Tibial artery (tissue), 4 donors: ENCODE measurements at places on chromosomes 4 and X.

DNA sequence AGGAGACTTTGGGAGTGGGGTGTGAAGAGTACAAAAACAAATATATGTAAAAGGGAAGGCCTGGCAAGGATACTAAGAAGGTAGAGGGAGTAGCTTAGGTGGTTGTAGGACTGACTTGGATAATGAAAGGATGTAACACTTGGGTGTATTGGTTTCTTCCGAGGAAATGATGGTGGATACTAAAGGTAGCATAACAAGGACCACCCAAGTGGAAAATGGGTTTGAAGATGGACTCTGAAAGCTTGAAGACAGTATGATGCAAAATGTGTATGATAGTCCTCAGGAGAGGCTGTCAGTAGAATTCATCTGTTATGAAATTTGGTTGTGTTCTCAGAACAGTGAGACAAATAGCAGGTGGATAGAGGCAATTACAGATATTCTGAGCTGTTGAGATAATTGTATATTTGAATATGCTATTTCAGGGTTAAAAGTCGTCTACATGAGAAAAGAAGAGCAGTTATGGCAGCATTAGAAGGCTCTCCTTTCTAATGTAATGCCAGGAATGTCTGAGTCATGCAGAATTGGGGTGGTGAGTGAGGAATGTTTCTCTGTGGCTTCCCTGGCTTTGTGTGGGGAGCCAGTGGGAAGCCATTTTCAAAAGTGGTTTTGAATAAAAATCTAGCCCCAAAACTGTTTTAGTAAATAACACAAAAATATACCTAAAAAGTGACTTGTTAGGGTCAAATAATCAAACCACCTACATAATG, 75.6 kb downstream of the FHIP1A start:
- DNase-seq, result no peak
- no peaks in the 10 kb centered on the region for H3K27me3 ChIP-seq
- H3K36me3 ChIP-seq, result no peaks in the 10 kb centered on the region
- no peaks in the 10 kb centered on the region for H3K4me1 ChIP-seq
- no peak overlapping the region for H3K27ac ChIP-seq

DNA sequence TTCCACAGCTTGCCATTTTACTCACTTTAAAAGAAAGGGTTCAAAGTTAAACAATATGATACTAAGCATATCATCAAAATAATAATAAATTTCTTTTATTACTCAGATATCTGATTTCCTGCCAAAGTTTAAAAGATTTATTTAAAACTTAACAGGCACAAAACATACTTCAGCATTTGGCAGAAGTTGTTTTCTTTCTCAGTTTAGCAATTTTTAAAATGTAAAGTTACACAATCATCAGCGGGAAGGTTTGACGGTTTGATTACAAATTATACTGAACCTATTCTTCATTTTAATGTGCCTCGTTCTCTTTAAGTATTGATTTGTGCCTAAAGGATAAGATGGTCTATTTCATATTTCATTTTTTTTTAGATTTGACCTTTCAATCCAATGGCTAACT, 227.2 kb downstream of the APBB2 start:
- no peaks in the 10 kb centered on the region for H3K36me3 ChIP-seq
- no peaks in the 10 kb centered on the region for H3K27me3 ChIP-seq
- H3K27ac ChIP-seq, result no peak overlapping the region
- no peak for DNase-seq
- peaks cover 50% of the 10 kb centered on the region for H3K4me1 ChIP-seq

- peak; percentile 24 for DNase-seq
- no peaks in the 10 kb centered on the region for H3K4me1 ChIP-seq
- H3K27ac ChIP-seq, result no peak overlapping the region
- H3K4me3 ChIP-seq, result no peak overlapping the region
These were observed 23.3 kb downstream of the F8A3 start for GRCh38 chrX:155434906-155435743.

DNA sequence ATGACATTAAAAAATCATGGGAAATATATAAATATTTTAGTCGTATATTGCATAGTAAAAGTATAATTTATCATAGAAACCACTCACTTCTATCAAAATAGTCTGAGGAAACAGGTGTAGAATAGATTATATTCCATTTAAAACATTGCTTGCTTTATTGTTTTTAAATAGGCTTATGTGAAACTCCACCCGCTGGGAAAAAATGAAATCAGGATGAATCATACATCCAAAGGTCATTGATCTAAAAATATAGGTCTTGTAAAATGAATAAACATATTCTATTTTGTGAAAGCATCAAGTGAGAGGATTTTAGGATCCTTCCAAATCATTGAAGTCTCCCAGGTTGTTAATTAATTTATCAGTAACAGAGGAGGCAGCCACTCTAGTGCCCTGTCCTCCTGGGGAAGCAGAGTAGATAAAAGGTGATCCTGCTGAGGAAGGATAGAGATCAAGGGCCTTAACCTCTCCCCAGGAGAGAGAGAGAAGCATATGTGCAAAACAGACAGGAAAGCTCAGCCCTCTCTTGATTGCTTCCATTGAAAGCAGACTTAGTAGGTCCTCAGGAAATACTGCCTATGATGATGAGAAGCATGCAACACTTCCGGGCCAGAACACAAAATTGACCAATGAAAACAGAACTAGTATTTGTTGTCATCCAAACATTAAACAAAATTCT, 96.8 kb upstream of the MAP9 start:
- H3K4me1 ChIP-seq, result peaks cover 61% of the 10 kb centered on the region
- no peak overlapping the region for H3K4me3 ChIP-seq
- no peaks in the 10 kb centered on the region for H3K36me3 ChIP-seq
- no peak for DNase-seq
- peak overlapping the region; percentile 12 for H3K27ac ChIP-seq
- no peaks in the 10 kb centered on the region for H3K27me3 ChIP-seq

DNA sequence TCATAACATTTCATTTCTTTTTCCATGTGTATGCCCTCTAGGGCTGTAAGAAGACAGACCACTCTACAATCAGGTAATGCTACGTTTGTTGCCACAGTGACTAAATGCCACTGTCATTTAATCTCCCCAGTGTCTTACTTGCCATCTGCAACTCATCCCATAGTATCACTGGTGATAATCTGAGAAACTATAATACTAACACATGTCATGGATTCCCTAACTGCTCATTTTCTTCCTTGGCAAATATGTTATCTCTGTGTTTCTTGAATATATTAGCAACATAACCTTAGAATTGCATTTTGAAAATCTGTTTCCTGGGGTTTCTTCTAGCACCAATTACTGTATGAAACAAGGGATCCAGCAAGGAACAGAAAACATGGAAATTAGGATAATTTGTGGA, 6.1 kb downstream of the F8A1 start:
- H3K4me3 ChIP-seq, result no peak overlapping the region
- no peaks in the 10 kb centered on the region for H3K27me3 ChIP-seq
- no peaks in the 10 kb centered on the region for H3K36me3 ChIP-seq
- no peak overlapping the region for H3K27ac ChIP-seq
- no peak for DNase-seq
- H3K4me1 ChIP-seq, result no peaks in the 10 kb centered on the region

GRCh38 chrX:40623139-40623536, at the start of gene MPC1L:
MPC1L (plus strand) TSS chrX:40623428; CDS start chrX:40623566, 138 bp downstream.
- no peak within 1 kb of the TSS for H3K4me3 ChIP-seq
- no peaks in the 10 kb centered on the region for H3K27me3 ChIP-seq
- H3K36me3 ChIP-seq, result peaks cover 1% of the 10 kb centered on the region
- no peak for DNase-seq
- H3K4me1 ChIP-seq, result no peaks in the 10 kb centered on the region

DNA sequence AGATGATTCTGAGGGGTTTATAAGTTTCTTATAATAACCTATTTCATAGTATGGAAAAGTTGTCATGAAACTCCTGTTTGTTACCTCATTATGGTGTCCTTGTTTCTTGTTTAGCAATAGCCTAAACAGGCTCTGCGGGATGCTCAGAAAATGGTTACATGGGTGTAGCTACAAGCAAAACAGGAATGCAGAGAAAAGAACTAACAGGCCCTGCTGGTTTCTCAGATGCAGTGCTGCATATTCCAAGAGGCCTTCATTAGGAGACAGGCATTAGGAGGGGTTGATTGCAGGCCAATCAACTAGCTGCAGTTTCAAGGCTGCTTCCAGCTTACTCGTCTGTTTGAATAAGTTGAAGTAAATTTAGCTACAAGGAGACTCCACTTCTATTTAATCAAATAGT, 37.6 kb upstream of the HPGD start:
- H3K36me3 ChIP-seq, result no peaks in the 10 kb centered on the region
- no peak overlapping the region for H3K4me3 ChIP-seq
- H3K27me3 ChIP-seq, result no peaks in the 10 kb centered on the region
- DNase-seq, result no peak
- no peak overlapping the region for H3K27ac ChIP-seq
- H3K4me1 ChIP-seq, result no peaks in the 10 kb centered on the region

DNA sequence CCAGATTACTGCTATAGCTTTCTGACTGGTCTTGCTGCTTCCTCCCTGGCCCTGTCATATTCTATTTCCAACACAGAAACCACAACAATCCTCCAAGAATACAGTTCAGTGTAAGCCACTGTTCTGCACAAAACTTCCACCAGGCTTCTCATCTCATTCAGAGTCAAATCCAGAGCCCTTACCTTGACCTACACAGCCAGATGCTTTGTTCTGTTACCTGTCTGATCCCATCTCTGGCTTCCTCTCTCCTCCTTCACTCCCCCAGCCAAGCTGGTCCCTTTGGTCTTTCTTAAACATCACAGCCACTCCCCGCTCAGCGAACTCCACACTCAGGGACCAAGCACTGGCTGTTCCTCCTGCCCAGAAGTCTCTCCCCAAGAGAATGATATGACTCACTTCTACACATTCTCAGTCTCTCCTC, 84.8 kb upstream of the BMP2K start:
- no peak overlapping the region for H3K27ac ChIP-seq
- DNase-seq, result no peak
- no peaks in the 10 kb centered on the region for H3K36me3 ChIP-seq
- no peaks in the 10 kb centered on the region for H3K4me1 ChIP-seq
- H3K4me3 ChIP-seq, result no peak overlapping the region

- H3K4me1 ChIP-seq, result peaks cover 24% of the 10 kb centered on the region
- H3K36me3 ChIP-seq, result no peaks in the 10 kb centered on the region
- peak overlapping the region; percentile 59 for H3K4me3 ChIP-seq
These were observed 1.6 kb downstream of the TRPC3 start for GRCh38 chr4:121950212-121950679.

DNA sequence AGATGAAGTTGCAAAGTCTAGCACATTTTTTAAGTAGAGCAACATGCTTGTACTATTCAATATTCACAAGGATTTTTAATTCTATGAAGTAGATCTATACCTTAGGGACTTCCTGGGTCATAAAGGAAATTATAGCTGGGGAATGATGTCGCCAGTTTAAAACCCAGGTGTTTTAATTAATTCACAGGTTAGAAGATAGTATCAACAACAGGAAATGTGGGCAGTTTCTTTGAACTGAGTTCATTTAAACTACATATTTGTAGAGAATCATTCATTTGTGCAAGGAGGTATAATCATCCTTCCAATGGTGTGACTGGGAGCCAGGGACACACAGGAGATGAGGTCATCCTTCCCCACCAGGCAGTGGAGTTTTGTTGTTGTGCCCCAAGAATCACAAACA, 181.3 kb upstream of the KLF3 start:
- no peak overlapping the region for H3K4me3 ChIP-seq
- H3K36me3 ChIP-seq, result no peaks in the 10 kb centered on the region
- no peaks in the 10 kb centered on the region for H3K4me1 ChIP-seq
- no peak for DNase-seq

GRCh38 chr4:182847576-182848450, 69.4 kb downstream of the DCTD start:
- no peaks in the 10 kb centered on the region for H3K4me1 ChIP-seq
- H3K27ac ChIP-seq, result no peak overlapping the region
- H3K36me3 ChIP-seq, result no peaks in the 10 kb centered on the region
- DNase-seq, result no peak

- DNase-seq, result no peak
- H3K27ac ChIP-seq, result no peak overlapping the region
- H3K36me3 ChIP-seq, result no peaks in the 10 kb centered on the region
- H3K27me3 ChIP-seq, result no peaks in the 10 kb centered on the region
- H3K4me1 ChIP-seq, result no peaks in the 10 kb centered on the region
These were observed 19.9 kb upstream of the KIAA1210 start for GRCh38 chrX:119147486-119147885.

DNA sequence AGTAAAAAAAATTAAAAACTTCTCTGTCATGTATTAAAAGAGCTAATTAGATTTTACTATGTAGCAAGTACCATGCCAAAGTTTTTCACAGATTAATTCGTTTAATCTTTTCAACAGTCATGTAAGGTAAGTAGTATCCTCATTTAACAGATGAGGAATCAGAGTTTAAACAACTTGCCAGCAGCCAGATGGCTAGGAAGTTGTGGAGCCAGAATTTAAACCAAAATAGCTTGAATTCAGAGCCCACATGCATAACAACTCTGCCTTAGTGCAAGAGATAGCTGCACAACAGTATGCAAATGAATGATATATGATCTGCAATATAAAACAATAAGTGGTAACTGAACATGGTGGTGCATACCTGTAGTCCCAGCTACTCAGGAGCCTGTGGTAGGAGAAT, 75.3 kb downstream of the NAP1L3 start:
- DNase-seq, result no peak
- no peaks in the 10 kb centered on the region for H3K4me1 ChIP-seq
- no peak overlapping the region for H3K4me3 ChIP-seq

GRCh38 chrX:135327299-135327698, 18.0 kb downstream of the ETDC start:
- H3K4me1 ChIP-seq, result no peaks in the 10 kb centered on the region
- no peak overlapping the region for H3K27ac ChIP-seq
- DNase-seq, result no peak
- H3K36me3 ChIP-seq, result no peaks in the 10 kb centered on the region
- H3K4me3 ChIP-seq, result no peak overlapping the region

GRCh38 chr4:10079912-10080588, 36.5 kb downstream of the WDR1 start:
- H3K36me3 ChIP-seq, result peaks cover 100% of the 10 kb centered on the region
- H3K27ac ChIP-seq, result no peak overlapping the region
- peak; percentile 19 for DNase-seq
